NCI-H187 treated with DMSO at 0.1 percent for 48 hours (cell line): ENCODE measurements at places on chromosomes 6 and 20.

DNA sequence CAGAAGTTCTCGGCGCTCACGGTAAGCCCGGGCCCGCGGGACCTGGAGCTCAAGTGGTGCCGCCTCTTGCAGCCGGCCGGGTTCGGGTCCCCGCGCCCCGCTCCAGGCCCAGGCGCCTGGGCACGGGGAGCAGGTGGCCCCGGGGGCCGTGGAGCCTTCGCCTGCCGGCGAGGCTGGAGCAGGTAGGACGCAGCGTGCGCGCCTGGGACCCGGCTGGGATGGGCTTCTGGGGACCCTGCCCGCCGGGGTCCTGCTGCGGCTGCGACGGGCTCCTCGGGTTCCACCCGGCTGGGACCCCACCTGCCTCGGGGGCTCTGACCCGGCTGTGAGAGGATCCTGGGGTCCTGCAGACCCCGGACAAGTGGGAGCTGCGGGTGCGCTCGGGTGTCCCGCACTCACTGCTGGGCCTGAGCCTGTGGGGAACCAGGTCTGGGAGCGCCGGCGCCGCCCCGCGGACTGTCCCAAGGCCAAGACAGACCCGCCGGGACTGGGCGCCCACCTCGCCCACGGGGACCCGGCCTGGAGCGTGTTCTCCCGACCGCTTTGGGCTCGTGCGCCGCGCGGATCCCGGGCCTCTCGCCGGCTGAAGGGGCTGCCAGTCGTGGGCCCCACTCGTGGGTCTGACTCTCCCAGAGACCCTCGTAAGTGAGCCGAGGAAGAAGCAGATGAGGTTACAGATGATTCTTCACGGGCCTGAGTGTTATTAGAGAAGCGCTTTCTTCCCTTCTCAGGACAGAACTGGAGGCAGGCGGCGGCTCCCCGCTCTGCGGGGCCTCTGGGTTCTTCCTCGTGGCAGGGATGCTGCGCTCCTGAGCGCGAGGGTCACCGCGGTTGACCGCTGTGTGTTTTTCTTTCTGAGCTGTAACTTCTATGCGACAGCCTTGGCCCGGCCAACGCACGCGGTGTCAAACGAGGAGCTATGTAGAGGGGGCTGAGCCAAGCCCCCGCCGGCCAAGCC lies 729 bp downstream of the SMOC2 start:
- no peak for DNase-seq

- no peak for DNase-seq
Observed at GRCh38 chr6:46935687-46936086, 13.9 kb upstream of the ADGRF5 start.

DNA sequence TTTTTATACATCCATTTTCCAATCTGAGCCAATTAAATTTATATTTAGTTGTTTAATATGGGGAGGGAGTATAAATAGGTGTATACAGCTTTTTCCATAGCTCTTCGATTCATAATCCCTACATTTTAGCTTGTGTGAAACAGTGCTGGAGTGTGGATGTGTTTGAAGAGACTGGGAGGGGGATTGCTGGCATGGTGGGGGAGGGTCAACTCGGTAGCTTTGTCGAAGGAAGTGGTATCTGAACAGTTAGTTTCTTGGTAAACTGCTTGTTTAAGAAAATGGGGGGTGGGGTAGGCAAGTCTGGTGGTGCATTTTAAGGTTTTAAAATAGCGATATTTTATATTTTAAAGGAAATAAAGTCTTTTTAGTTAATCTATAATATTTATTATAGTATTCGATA lies 1.4 kb upstream of the LIN28B start:
- DNase-seq = no peak

DNA sequence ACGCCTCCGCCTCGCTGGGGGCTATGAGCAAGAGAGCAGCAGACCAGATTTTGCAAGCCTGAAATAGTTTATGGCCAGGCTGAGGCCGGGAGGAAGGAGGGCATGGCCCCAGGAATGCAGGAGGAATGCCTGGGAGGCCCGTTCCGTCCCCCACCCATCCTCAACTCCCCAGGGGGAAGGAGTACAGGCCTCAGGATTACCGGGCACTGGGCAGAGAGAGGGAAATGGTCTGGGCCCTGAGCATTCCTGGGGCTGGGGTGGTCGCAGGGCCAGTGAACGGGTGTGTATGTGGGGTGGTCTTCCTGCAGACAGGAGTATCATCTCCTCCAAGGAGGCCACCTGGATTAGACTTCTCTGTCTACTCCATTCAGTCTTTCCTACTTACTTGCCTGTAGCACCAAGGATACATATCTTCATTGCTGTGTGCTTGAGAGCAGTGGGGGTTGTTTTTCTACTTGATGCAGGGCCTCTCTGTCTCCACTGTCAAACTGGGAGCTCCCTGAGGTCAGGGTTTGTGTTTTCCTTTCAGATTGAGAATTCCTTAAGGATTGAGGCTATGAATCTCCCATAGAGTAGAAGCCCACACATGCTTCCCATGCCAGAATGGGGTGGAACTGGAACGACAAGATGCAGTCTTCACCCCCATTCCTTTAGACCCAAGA lies 81.3 kb downstream of the VEGFA start:
- DNase-seq = no peak

DNA sequence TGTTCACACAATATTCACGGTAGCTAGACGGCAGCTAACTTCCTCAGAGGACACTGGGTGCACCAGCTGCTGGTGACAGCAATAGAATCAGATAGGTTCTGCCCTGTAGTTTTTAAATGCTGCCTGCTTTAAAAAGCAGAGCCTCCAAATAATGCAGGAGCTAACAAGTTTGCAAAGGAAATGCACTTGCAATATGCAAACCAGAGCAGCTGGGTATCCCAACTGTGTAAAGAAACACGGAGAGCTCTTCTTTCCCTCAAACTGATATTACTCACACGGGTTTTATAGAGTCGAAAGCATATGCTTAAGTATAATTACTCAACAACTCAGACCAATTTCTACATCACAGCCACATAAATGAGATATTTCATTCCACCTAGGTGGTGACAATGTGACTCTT lies 432.7 kb downstream of the TFAP2A start:
- no peak for DNase-seq

DNA sequence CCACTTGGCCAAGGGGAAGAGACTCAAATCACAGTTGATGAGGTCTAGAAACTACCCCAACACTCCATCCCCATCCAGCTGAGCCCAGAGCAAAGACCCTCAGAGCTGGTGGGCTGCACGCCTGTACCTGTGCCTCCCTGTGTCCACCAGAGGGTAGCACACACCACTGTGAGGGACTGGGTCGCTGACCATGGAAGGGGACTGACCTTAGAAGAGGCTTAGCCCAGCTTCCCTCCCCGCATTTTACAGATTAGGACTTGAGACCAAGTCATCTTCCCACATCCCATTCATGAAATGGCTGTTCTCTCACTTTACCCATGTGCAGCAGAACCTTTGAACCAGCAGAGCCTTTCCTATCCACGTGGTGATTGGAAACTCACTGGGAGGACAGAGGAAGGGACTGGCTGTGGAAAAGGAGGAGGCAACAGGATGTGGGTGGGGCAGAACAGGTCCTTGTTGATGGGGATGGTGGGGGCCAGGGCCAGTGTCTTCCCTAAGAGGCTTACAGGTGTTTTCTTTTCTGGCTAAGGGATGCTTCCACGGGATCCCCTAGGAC lies 44.3 kb downstream of the CPXM1 start:
- DNase-seq = no peak

DNA sequence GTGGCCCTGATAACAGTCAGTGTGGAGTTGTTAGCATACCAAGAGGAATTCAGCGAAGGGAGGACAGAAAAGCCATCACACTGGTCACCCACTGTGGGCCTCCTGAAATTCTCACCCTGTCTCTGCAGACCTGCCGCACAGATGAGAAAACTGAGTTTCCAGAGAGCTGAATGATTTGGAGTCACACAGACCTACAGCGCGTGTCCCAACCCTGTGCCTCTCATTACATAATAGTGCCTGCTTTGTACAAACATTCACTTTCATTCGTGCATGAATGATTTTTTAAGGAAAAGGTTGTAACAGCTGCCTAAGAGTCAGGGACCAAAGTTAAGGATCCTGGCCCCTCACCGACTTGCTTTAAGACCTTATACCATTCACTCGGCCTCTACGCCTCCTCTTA lies 62.7 kb downstream of the THBS2 start:
- DNase-seq = no peak

- no peak for DNase-seq
Observed at GRCh38 chr20:60139663-60140446, 181.6 kb downstream of the CDH26 start.

GRCh38 chr6:356828-357251 lies 34.7 kb upstream of the IRF4 start:
- no peak for DNase-seq

- DNase-seq = no peak
Observed at GRCh38 chr6:72631480-72631879, 9.6 kb downstream of the KCNQ5 start.

- DNase-seq = no peak
Observed at GRCh38 chr6:5570641-5571040, 309.3 kb downstream of the FARS2 start.

- no peak for DNase-seq
Observed at GRCh38 chr6:100880149-100880852, 828 bp downstream of the ASCC3 start.

DNA sequence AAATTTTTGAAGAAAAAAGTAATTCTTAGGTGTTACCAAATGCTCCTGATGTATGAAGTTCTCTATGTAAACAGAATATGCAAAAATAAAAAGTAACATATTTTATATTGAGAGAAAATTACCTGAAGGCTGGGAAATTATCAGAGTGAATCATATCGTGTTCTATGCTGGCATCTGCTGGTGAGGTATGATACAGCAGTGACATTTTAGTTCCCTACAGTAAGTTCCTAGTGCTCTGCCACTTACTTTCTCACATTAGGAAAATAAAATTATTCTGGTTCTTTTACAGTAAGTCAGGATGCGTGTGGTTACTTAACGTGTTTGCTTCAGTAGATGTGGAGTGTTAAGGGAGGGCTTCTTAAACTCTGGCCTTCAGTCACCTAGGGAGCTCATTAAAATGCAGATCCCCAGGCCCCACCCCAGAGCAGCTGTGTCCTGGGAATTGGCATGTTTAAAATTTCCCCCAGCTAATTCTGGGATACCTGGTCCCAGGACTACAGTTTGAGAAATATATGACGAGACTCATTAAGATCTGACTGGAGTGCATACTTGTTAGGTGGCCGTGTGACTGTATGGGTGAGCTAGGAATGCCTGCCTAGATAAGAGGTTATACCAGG lies 3.2 kb downstream of the ACTR5 start:
- no peak for DNase-seq

- DNase-seq = no peak
Observed at GRCh38 chr6:44269178-44269920, 901 bp upstream of the TMEM151B start.

- DNase-seq = no peak
Observed at GRCh38 chr20:14918976-14919375, 581.6 kb upstream of the FLRT3 start.

- DNase-seq = no peak
Observed at GRCh38 chr6:6685249-6686040, 96.9 kb downstream of the LY86 start.

DNA sequence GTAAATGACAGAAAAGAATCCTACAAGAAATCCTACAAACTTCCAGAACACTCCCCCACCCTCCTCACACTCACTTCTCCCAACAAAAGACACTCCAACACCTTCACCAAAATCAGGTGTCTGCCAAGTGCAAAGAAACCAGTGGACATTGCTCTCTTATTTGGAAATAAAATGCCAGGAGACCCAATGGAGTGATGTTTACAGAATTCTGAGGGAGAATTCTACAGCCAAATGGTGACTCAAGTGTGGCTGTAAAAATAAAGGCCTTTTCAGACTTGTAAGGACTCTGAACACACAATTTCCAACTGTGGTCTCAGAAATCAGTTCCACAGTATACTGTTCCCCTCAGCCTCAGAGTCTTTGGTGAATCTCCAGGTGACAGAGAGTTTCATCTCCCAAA lies 109.6 kb upstream of the CARMIL1 start:
- DNase-seq = no peak

GRCh38 chr6:26415791-26416190 lies 13.7 kb downstream of the BTN3A1 start:
- no peak for DNase-seq

- DNase-seq = no peak
Observed at GRCh38 chr20:8115436-8115835, 16.6 kb upstream of the PLCB1 start.

DNA sequence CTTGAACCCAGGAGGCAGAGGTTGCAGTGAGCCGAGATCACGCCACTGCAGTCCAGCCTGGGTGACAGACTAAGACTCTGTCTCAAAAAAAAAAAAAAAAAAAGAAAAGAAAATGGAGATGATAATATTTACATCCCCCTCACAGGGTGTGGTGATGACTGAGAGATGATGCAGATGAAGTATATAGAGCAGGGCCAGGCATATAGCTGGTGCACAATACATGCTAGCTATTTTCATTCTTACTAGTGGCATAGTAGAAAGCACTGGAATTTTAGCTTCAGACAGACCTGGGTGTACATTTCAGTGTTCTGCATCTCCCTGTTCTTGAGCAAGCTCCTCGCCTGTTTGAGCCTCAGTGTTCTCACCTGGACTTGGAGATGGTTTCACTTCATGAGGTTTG lies 36.9 kb downstream of the CEBPB start:
- DNase-seq = no peak

DNA sequence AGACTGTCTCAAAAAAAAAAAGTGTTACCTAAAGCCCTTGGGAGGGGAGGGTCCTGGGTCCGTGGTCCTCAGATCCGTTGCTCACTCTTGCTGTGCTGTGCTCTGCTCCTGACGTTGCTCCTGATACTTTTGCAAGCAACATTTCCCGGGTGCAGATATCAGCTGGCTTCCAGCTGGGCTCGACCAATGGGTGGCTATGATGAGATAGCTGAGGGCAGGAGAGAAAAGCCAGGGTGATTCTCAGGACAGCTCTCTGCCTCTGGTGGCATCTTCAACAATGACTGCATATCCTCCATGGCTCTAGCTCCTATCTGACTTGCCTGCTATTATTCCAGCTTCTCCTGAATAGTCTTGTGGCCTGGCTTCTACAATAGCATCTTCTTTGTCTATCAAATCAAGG lies 134.5 kb downstream of the RPS12 start:
- DNase-seq = no peak

- DNase-seq = no peak
Observed at GRCh38 chr6:163985710-163986109, 571.2 kb downstream of the QKI start.

GRCh38 chr6:21270636-21271201 lies 322.8 kb upstream of the SOX4 start:
- DNase-seq = no peak

DNA sequence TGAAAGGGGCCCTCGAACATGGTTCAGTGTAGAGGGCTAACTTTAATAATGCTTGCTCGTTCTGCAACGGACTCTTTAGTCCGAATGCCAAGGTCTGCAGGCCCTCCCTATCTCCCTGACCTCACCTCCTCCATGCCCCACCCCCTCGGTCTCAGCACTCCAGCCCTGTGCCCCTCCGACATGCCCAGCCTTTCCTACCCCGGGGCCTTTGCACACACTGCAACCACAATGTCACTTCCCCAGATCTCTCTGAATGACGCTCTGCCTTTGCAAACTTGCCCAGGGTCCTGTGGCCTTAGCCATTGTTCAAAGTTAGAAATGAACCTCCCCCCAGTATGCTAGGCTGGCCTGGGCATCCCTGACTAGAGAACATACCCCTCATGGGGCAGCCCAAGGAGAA lies 50.0 kb upstream of the NFATC2 start:
- no peak for DNase-seq

- DNase-seq = no peak
Observed at GRCh38 chr6:15966000-15966520, 162.8 kb upstream of the MYLIP start.

- DNase-seq = no peak
Observed at GRCh38 chr6:75150685-75151412, 55.0 kb downstream of the COL12A1 start.
